ENCODE measurements at places on chromosomes 11 and 22.

DNA sequence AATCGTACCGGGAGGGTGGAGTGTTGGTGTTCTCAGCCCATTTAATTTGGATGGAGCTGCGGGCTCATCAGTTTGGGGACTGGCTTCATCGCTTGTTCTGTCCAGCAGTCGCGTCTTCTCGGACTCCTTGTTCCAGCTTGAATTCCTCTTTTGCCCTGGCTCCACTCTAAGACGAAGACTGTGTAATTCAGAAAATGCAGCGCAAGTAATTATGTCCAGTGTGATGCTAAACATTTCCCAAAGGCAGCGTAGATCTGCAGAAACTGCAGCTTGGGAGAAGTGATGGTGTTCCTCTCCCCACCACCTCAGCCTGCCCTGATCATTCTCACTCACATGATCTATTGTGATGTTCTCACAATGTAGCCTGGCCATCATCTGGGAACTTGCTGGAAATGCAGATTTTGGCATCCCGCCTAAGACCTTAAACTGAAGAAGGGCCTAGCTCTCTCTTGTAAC, 666 bp downstream of the SLC25A18 start:
- no peak for DNase-seq

GRCh38 chr22:37358917-37359316, 68.4 kb downstream of the ELFN2 start:
- DNase-seq, result no peak

DNA sequence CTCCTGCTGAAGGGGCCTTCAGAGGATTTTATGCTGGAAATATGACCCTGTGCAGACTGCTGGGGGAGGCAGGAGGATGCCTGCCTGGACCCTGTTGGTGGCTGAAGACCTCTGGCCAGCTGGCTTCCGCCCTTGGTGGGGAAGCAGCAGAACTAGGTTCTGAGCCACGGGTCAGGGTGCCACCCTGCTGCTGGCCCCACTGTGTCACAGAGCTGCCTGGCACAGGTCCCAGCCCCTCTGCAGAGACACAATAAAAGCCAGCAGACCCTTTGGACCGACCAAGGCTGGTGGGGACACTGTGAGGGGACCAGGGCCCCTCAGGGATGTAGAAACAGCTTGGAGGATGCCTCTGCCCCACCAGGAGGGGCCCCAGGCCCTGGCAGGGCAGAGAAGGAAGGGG, 6.9 kb upstream of the SREBF2 start:
- no peak for DNase-seq

- no peak for DNase-seq
Measured at GRCh38 chr11:46238078-46238966, 39.1 kb upstream of the CREB3L1 start.

GRCh38 chr22:37418627-37419369, 8.5 kb downstream of the ELFN2 start:
- DNase-seq, result no peak

DNA sequence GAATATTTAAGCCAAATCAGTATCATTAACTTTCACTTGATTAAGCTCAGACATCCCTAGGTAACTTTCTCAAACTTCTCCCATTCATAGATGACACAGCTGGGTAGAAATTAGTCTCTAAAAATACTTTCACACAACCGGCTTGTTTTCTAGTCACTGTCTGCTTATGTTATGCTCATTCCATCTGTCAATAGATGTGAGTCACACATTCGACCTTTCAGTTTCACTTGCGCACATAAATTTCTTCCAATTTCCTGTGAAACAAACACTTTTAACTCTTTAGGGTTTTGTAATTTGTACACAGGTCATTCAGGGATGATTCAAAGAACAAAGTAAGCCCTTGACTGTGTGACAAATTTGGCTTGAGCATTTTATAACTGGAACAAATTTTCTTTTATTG, 723.0 kb downstream of the KCNA4 start:
- no peak for DNase-seq

GRCh38 chr22:23498811-23499798, 81.0 kb downstream of the IGLL1 start:
- no peak for DNase-seq

DNA sequence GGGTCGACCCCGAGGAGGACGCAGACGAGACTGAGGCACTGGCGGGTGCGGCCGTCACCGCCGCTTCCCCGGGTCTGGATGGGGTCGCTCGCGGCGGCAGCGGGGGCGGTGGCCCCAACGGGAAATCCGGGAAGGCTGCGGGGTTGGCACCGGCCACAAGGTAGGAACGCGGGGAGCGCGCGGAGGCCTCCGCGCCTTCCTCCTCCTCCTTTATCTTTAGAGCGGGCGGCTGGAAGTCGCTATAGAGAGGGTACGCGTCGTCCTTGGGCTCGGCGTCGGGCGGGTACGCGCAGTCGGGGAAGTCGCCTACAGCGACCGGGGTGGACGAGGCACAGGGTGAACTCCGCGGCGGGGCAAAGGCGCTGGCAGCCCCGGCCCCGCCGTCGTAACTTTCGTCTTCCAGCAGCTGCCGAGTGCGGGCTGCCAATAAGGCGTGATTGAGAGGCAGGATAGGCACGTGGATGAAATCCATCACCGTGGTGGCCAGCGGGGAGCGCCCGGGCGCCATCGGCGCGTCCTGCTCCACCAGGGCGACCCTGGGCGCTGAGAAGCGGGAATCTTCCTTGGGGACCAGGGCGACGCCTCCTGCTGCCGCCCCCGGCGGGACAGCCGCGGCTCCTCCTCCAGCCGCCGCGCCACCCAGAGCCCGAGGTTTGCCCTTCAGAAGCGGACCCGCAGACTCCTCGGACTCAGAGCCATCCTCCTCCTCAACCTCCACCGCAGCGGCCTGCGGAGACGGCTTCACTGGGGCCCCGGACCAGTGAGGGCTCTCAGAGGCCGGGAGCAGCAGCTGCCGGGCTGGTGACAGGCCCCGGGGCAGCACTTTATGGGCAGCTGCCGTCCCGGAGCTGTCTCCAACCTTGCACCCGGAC, 1.7 kb downstream of the PGR start:
- no peak for DNase-seq

DNA sequence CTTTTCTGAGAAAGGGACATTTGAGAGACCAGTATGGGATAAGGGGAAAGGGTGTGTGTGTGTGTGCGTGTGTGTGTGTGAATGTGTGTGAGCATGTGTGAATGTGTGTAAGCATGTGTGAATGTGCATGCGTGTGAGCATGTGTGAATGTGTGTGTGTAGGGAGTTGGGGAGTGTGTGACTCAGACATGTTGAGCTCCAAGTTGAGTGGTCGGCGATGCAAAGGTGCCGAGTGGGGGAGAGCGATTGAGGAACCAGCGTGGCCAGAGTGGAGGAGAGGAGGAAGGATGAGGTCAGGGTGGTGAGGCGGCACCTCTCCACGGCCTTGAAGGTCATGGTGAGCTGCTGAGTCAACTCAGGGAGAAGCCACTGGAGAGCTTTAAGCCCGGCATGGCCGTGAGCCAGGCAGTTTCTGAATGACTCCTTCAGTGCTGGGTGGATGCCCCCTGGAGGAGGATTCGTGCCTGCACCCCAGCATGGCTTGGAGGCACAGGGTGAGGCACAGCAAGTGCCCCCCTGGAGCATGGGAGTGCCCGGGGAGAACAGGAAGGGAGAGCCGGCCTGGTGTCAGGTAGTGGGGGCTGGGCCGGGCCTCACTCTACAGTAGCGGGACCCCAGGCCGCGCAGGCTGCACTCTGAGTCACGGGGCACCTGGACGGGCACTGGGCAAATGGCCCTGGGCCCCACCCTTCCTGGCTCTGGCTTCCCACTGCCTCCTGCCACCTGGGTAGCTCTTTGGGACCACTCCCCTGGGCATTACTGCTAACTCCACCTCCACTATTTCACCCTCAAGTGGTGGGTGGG, 8.2 kb upstream of the CCDC88B start:
- no peak for DNase-seq

- no peak for DNase-seq
Measured at GRCh38 chr11:33182246-33182878, 21.1 kb upstream of the CSTF3 start.

GRCh38 chr11:1642288-1643145, 12.9 kb downstream of the KRTAP5-5 start:
- no peak for DNase-seq
